ENCODE measurements at places on chromosomes 4 and X.

DNA sequence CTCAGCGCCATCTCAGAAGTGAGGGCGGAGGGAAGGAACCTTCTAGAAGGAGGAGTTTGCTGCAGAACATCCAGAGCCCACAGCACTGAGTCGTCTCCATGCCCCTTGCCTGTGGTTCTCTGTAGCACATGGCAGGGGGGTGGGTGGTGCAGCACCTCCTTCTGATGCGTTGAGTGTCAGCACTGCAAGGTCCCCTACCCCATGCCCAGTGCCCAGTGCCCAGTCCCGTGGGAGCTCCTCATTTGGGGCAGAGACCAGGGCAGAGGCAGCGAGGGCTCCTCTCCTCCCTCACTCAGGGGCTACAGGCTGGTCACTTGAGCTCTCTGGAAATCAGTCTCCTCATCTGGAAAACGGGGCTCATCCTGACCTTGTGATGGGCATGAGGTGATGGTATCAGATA is 78.1 kb downstream of the HTRA3 start:
- DNase-seq = no peak

- no peak for DNase-seq
Measured at GRCh38 chr4:180823108-180823507, 1420.1 kb upstream of the TENM3 start.

DNA sequence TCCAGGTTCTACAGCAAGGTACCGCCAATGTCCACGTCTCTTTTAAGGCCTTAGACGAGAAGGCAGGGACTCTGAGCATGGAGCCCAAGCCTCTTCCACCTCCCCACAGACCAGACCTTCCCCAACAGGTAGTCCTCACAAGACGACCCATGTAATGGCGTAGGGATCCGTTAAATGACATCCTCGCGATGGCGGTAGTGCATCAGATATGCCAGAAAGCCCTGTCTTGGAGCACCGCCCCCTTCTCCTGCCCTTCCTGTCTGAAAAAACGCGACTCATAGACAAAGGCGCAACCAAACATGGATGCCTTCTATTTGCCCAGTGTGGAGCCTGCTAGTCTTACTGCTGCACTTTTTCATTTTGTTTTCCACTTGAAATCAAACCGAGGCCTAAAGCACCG is 185.4 kb downstream of the OR13H1 start:
- DNase-seq = no peak

- DNase-seq = no peak
Measured at GRCh38 chr4:8398347-8398746, 42.2 kb downstream of the ACOX3 start.

DNA sequence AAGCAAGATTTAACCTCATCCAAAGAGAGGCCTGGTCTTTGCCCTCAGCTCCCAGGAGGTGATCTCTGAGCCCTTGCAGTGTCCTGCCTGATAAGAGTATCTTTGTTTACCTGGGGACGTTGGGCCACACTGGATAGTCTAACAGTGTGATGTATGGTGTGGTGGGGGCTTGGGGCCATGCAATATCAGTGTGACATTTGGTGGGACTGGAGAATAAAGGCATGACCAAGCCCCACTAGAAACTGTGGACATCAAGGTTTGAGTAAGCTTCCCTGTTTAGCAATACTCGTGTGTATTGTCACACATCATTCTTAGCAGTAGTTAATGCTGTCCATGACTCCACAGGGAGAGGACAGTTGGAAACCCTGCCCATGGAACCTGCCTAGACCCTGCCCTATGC is 34.4 kb downstream of the BBS12 start:
- no peak for DNase-seq

DNA sequence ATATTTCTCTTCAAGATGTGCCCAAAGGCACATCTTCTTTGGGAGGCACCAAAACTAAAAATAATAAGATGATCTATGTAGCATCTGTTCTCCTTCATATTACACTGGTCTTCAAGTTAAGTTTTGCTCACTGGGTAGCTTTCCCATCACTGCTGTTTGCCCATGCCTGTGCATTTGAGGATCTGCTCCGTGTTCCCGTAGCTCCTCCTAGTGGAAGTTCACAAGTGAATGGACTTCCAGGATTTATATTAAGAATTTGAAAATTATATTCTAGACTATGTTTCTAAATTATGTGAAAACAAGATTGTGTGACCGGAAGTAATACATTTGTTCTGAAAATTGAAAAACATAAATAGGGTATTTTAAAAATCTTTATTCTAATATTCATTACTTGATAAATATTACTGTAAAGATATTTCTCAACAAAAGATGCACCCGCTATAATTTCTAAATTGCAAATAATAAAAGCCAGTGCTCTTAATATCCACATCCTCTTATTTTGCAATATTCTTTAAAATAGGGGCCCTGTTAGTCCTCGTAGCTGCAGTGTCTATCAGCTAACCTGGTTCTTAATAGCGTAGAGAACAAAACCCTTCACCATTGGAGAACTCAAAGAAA is 147.7 kb downstream of the RBM46 start:
- DNase-seq = no peak
